ENCODE measurements at places on chromosomes 6 and 20.

GRCh38 chr20:46509523-46509922 is 3.8 kb downstream of the ZNF334 start:
- no peak for DNase-seq
- H3K4me3 ChIP-seq, result no peak overlapping the region
- peaks cover 12% of the 10 kb centered on the region for H3K27me3 ChIP-seq
- no peaks in the 10 kb centered on the region for H3K36me3 ChIP-seq

- no peak overlapping the region for H3K27ac ChIP-seq
- no peaks in the 10 kb centered on the region for H3K27me3 ChIP-seq
- H3K4me3 ChIP-seq, result no peak overlapping the region
- DNase-seq, result no peak
- no peaks in the 10 kb centered on the region for H3K4me1 ChIP-seq
Observed at GRCh38 chr6:132698608-132699007, 15.2 kb downstream of the VNN1 start.

- H3K27me3 ChIP-seq, result no peaks in the 10 kb centered on the region
- H3K4me3 ChIP-seq, result no peak overlapping the region
- no peaks in the 10 kb centered on the region for H3K4me1 ChIP-seq
- no peak for DNase-seq
- no peak overlapping the region for H3K27ac ChIP-seq
Observed at GRCh38 chr20:10402938-10403608, 30.9 kb downstream of the MKKS start.

- no peaks in the 10 kb centered on the region for H3K27me3 ChIP-seq
- H3K27ac ChIP-seq, result no peak overlapping the region
- no peak overlapping the region for H3K4me3 ChIP-seq
- DNase-seq, result no peak
- no peaks in the 10 kb centered on the region for H3K4me1 ChIP-seq
Observed at GRCh38 chr6:90596967-90597539, 10.2 kb upstream of the MAP3K7 start.

DNA sequence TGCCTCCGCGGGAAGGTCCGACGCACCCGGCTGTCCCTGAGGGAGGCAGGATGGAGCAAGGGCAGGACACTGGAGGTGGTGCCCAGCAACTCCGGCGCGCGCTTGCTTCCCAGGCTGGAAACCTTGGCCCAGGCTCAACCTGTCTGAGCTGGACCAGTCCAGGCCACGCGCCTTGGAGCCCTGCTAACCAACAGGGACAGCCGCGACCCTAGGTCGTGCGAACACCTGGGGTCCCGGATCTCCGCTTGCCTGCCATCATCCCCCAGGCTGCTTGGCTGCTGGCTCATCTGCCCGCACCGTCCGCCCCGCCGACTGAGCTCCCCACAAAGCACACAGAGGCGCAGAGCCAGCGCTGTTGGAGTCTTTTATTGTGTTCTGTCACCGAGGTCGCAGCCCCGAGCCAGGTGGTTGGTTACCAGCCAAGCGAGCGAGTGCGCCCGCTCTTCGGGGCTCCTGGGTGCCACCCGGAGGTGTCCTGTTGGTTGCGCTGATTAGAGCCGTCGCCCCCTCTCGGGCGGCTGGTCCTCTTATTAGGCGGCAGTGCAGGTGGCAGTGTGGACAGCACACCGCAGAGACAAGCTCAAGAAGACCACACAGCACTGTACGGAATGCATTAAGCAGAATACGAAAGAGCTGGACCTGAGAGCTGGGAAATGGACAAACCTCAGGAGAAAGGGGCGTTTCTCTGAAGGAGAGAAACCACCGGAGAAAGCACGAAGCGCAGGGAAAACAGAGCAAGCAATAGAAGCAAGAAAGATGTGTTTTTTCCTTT is 3.8 kb downstream of the COL12A1 start:
- no peaks in the 10 kb centered on the region for H3K27me3 ChIP-seq
- DNase-seq, result no peak
- peak overlapping the region; percentile 76 for H3K27ac ChIP-seq
- H3K4me1 ChIP-seq, result peaks cover 65% of the 10 kb centered on the region
- peak overlapping the region; percentile 55 for H3K4me3 ChIP-seq

GRCh38 chr20:51382986-51383821 is 159.3 kb downstream of the NFATC2 start:
- H3K36me3 ChIP-seq, result no peaks in the 10 kb centered on the region
- no peaks in the 10 kb centered on the region for H3K27me3 ChIP-seq
- no peak overlapping the region for H3K27ac ChIP-seq
- DNase-seq, result no peak

GRCh38 chr6:19440531-19440930 is 396.6 kb upstream of the ID4 start:
- H3K4me1 ChIP-seq, result no peaks in the 10 kb centered on the region
- DNase-seq, result no peak
- no peaks in the 10 kb centered on the region for H3K27me3 ChIP-seq
- no peak overlapping the region for H3K27ac ChIP-seq
- no peaks in the 10 kb centered on the region for H3K36me3 ChIP-seq

GRCh38 chr20:16535277-16535676 is 38.0 kb downstream of the KIF16B start:
- peaks cover 26% of the 10 kb centered on the region for H3K4me1 ChIP-seq
- H3K27ac ChIP-seq, result no peak overlapping the region
- no peaks in the 10 kb centered on the region for H3K36me3 ChIP-seq
- DNase-seq, result no peak
- no peaks in the 10 kb centered on the region for H3K27me3 ChIP-seq

- no peak overlapping the region for H3K27ac ChIP-seq
- no peaks in the 10 kb centered on the region for H3K27me3 ChIP-seq
- peaks cover 18% of the 10 kb centered on the region for H3K36me3 ChIP-seq
Observed at GRCh38 chr20:36792422-36792821, 18.9 kb upstream of the DSN1 start.

DNA sequence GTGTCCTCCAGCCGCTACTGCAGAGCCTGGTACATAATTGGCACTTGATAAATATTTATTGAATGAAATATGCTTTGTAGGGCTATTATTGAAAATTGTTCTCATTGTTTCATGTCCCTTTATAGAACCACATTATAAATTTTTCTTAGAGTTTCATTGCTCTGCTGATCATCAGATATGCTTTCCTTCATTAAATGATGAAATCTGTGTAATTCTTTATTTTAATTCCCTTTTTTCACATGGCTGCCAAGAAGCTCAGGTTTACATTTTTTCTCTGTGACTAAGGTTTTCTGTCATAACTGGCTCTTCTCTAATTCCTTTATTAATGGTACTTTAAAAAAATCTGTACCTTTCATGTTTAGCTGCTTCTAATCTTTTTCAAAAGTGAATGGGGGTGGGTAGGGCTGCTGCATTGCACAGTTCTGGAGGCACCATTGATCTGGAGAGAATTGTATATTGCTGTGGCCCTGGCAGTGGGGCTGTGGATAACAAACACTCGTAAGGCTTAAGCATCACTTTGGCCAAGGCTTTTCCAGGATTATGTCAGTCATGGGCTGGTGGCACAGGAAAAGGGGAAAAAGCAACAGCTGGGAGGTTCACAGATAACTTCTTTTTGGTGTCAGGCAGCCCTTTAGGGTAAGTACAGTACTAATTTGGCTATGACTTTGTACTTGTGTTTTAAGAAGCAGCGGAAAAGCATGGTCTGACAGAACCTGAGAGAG is 43.8 kb downstream of the ARFGEF2 start:
- H3K4me1 ChIP-seq, result no peaks in the 10 kb centered on the region
- H3K36me3 ChIP-seq, result peaks cover 14% of the 10 kb centered on the region
- no peak for DNase-seq
- no peak overlapping the region for H3K27ac ChIP-seq
- H3K4me3 ChIP-seq, result no peak overlapping the region

DNA sequence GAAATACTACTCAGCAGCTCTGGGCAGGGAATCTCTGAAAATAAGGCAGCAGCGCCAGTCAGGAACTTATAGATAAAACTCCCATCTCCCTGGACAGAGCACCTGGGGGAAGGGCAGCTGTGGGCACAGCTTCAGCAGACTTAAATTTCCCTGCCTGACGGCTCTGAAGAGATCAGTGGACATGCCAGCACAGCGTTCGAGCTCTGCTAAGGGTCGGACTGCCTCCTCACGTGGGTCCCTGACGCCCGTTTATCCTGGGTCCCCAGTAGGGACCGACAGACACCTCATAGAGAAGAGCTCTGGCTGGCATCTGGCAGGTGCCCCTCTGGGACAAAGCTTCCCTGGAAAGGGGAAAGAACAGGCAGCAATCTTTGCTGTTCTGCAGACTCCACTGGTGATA is 59.0 kb downstream of the COL21A1 start:
- H3K27me3 ChIP-seq, result no peaks in the 10 kb centered on the region
- no peaks in the 10 kb centered on the region for H3K4me1 ChIP-seq
- no peak for DNase-seq
- no peak overlapping the region for H3K4me3 ChIP-seq
- no peak overlapping the region for H3K27ac ChIP-seq

- H3K27ac ChIP-seq, result no peak overlapping the region
- H3K4me1 ChIP-seq, result no peaks in the 10 kb centered on the region
- H3K36me3 ChIP-seq, result no peaks in the 10 kb centered on the region
- H3K4me3 ChIP-seq, result no peak overlapping the region
- no peaks in the 10 kb centered on the region for H3K27me3 ChIP-seq
- DNase-seq, result no peak
Observed at GRCh38 chr6:16305246-16305725, 66.9 kb downstream of the GMPR start.

GRCh38 chr20:40293740-40294139 is 395.3 kb downstream of the MAFB start:
- DNase-seq, result no peak
- H3K27me3 ChIP-seq, result peaks cover 1% of the 10 kb centered on the region
- H3K4me3 ChIP-seq, result no peak overlapping the region
- no peaks in the 10 kb centered on the region for H3K4me1 ChIP-seq
- no peak overlapping the region for H3K27ac ChIP-seq

GRCh38 chr20:41462372-41463161 is 95.9 kb upstream of the EMILIN3 start:
- no peak for DNase-seq
- no peak overlapping the region for H3K27ac ChIP-seq
- no peaks in the 10 kb centered on the region for H3K27me3 ChIP-seq
- H3K4me1 ChIP-seq, result no peaks in the 10 kb centered on the region

All from HCT116 (cell line).